ENCODE measurements at places on chromosomes 2 and 18.
A peak's percentile ranks its signal among the peaks of the same experiment; 100 is the strongest.

DNA sequence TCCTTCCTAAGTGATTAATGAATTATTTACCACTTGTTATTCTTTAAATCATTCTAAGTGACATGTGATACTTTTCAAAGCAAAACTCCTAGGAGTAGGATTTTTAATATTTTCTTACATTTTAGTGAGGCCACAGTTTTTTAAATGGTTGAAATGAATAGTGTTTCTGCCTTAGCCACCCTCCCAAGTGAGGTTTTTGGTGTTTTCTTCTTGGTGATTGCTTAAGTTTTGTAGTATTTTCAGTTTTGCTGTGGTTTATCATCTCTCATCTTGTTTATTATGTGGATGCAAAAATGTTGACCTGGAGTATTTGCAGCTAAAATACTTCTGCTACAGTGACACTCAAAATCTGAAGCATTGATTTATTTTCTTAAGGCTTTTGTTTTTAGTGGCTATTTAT, 9.8 kb downstream of the AFTPH start:
- peak; percentile 44 for DNase-seq

GRCh38 chr2:162188451-162188850, 36.4 kb upstream of the GCG start:
- DNase-seq = no peak

DNA sequence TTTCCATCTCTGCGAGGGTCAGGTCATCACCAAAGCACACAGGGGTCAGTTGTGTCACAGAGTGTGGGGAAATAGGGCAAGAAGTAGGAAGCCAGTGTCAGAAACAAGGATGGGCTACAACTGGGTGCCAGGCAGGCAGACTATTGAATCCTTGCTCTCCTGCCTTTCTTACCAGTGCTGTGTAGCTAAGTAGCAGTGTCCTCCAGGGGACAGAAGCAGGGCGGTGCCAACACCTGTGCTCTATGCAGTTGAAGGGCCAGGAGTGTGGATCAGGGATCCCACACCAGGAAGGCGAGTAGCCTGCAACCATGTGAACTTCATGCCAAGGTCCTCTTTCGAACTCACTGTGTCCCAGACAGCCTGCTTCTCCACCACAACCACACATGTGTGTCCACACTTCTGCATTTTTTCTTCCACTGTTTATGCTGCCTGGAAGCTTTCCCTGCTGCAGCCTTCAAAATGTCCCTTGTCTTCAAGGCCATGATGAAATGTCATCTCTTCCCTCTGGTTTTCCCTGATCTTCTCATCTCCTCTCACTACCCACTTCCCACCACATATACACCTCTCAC, 25.4 kb upstream of the REG3G start:
- no peak for DNase-seq

DNA sequence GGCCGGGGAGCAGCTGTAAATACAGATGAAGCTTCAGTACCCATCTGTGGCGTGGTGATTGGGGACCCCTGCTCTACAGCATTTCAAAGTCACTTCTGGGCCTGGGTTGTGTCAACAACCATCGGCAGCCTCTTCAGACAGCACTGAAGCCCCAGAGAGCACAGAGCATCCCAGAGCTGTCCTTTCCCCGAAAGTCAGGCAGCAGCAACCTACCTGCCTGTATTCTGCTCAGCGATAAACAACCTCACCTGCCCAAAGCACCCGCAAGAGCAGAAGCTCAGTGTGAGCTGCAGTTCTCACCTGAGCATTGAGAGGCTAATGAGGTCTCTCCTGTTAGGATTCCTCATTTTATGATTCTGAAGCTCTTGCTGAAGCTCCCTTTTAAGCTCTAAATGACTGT, 19.3 kb downstream of the TRABD2A start:
- DNase-seq = no peak

- no peak for DNase-seq
Observed at GRCh38 chr2:223649554-223650533, 47.7 kb upstream of the SCG2 start.

GRCh38 chr2:50820176-50820575, 211.8 kb downstream of the NRXN1 start:
- DNase-seq = no peak

GRCh38 chr2:17232776-17233556, 285.3 kb downstream of the RAD51AP2 start:
- DNase-seq = no peak

GRCh38 chr18:5073026-5073944, 123.8 kb downstream of the AKAIN1 start:
- peak; percentile 20 for DNase-seq

- no peak for DNase-seq
Observed at GRCh38 chr18:7146067-7146466, 28.5 kb upstream of the LAMA1 start.
